T47D (cell line): ENCODE measurements at places on chromosomes 16 and 17.

- no peak for DNase-seq
Measured at GRCh38 chr16:53693320-53693719, 10.3 kb downstream of the RPGRIP1L start.

DNA sequence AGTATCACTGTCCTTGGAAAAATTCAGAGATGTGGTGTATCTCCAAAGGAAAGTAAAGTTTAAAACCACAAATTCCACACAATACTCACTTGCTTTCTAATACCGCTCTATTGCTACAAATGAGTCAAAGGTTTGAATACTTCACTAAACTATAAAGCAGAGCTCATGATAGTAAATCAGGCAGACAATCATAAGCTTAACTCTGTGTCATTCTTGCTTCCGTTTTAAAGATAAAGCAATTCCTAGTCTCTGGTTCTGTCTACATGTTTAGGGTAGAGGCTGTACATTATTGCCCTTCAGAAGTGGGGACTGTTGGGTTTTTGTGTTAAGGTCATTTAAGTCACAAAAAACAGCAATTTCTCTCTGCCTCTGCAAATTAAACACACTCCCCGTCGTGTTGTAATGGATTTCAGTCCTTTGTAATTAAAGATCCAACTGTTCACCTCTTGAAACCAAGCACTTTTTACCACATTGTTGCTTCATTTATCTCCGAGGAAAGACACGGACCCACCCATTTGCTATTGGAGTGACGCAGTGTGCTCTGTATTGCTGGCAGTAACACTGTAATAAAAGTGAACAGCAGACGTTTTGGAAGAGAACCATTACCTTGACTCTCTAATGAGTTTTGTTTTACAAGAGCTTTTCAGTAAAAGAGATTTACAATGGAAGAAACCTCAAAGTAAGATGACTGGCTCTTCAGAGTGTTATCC lies 83.1 kb upstream of the CNTNAP4 start:
- DNase-seq: no peak

DNA sequence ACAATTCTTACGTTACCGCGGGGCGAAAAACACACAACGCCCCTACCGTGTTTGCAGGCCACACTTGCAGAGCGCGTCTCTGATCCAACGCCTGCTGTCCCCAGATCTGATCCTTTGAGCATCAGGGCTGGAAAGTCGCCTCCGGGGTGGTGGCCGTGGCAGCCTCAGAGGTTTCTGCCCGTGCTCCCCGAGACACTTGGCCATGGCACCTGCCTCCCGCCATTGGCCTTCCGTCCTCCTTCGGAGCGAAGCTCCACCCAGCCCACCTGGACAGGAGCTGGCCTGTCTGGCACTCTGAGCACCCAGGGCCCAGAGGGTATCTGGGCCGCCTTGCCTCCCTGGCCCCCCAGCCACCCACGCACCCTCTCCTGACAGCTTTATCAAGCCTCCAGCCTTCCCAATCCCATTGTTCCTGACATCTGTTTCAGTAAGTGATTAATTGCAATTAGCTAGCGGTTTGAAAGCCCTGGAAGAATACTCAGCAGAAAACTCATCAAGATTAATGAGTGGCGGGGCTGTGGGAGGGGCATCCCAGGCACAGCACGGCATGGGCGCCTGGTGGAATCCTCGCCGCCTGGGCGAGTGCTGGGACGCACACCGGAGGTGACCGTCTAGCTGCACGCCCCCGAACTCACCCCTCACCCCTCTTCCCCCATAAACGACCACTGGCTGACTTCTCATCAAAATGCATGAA lies 181.5 kb upstream of the GSE1 start:
- no peak for DNase-seq

GRCh38 chr16:4426021-4426684 lies 485 bp downstream of the DNAJA3 start:
- no peak for DNase-seq

DNA sequence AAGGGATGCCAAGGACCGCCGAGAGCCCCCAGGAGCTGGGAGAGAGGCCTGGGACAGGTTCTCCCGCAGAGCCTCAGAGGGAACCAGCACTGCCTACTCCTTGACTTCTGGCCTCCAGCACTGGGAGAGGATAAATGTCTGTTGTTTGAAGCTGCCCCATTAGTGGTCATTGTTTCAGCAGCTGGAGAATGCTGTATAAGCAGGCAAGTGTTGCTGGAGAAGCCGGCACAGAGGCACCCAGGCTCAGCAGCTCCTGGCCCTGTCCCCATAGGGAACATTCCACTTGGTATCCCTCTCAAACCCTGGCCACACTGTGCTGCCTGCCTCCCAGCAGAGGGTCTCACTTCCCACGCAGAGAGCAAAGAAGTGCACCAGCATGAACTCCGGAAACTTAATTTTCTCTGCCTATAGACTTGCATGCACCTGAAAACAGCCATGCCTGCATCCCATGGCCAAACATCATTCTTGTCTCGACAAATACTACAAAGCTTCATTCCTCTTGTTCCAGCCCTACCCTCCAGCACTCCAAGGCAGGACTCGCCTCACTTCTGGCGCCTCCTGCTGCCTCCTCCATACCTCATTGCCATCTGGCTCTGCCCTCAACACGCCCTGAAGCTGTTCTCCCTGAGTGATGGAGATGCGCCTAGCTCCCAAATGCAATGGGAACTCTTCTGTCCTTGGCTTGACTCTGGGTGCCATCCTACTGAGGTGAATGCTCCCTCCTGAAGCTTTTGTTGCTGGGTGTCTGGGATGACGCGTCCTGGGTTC lies 88.1 kb downstream of the DNAH17 start:
- DNase-seq: no peak

- DNase-seq: no peak
Measured at GRCh38 chr17:49552070-49552751, 23.5 kb upstream of the NXPH3 start.

GRCh38 chr17:27233059-27233458 lies 60.9 kb upstream of the WSB1 start:
- DNase-seq: peak; percentile 37

DNA sequence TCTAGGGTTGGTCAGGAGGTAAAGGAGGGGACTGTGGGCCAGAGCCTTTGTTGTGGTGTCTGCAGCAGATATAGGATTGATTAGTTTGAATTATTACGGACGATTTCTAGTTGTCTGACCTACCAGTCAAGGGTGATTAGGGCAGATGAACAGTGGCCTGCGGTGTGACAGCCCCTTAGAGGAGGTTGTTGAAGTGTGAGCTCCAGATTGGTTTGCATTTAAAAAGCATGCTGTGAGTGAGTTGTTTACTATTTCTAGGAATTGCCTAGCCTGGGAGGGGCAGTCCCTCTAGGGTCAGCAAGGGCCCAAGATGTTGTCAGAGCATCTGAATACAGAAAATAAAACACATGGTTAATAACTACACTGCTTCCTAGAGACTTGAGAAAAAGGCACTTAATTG lies 108.8 kb downstream of the ARHGAP44 start:
- DNase-seq: no peak

DNA sequence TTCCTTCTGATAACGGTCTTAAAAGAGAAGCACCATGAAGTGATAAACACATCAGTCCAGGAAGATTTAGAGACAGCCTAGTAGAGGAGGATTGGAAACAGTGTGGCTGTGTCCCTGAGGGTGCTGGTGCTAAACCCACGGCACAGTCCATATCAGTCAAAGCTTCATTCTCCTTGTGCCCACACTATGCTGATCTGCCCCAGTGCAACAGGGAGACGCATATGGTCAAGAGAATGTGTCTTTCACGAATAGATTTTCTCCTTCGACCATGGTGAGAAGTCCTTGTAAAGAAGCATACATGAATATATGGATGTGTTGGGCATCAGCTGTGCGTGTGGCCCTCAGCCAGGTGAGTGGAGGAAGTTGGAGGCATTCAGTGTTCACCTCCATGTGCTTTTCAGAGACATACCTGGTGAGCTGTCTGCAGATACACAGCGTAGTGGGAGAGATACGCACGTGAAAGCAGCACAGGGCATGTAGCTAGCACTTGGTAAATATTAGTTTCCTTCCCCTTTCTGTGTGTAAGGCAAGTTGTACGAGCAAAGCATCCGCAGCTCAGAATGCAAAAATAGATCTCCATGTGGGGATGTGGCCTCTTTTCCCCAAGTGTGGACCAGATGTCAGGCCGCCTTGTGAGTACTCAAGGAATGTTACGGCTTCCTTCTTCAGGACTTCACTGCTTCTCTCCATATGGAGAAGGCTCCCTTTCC lies 29.4 kb downstream of the HLF start:
- no peak for DNase-seq

GRCh38 chr16:23734176-23734893 lies 20.5 kb upstream of the CHP2 start:
- DNase-seq: no peak

- no peak for DNase-seq
Measured at GRCh38 chr16:11232852-11233726, 22.9 kb downstream of the SOCS1 start.

DNA sequence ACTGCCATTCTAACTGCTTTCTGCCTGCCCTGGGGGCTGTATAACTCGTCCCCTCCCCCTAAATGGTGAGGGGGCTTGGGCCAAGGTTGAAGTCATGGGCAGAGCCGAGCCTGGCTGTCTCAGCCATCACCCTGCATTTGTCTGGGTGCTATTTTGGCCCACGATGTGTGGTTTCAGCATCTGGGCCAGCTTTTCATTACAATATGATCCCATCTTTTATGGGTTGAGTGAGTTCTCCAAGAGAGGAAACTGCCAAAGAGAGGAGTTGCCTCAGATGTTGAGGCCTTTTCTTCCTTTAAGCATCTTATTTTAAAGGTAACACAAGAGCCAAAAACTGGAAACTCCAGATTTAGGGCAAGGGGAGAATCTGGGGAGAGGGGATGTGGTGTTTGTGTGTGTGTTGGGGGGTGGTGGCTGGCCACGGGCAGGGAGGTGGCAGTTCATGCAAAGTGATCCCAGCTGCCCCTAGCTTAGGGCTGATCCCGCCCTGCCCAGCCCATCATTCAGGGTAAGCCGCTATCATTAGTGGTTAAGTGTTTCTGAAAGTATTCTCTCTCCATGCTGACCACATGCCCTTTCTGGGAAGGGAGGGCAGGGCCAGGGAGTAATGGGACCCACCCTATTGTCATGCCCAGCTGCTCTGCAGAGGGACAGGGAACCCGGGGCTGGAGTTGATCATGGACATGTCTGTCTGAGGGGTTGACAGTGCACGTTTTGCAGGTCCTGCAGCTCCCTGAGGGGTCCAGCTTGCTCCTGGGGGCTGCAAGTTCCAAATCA lies 83.2 kb upstream of the CLEC18A start:
- DNase-seq: no peak

- DNase-seq: no peak
Measured at GRCh38 chr17:75959051-75959838, 18.4 kb upstream of the FBF1 start.

DNA sequence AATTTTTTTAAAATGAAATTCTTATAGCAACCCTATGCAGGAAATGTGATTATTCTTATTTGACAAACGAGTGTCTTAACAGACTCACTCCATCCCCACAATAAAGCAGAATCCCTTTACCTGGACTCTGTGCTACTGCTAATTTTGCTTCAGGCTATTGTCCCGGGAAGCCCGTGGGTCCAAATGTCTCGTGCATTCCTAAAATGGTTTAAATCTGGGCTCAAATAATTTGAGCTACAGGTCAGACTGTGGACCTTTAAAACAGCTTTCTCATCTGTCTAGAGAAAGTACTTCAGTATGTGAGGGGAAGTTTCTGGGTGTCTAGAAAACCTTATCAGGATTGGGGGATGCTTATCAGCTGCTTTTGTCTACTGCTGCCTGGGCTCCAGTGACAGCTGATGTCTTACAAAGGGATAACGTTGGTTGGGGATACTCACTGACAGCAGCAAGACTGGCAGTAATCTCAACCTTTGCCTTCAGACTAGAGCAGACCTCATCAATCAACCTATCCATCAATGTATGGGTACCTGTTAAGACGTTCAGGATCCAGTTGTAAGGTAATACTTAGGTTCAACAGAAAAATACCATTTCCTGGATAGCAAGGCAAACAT lies 197.9 kb upstream of the CDH11 start:
- no peak for DNase-seq

DNA sequence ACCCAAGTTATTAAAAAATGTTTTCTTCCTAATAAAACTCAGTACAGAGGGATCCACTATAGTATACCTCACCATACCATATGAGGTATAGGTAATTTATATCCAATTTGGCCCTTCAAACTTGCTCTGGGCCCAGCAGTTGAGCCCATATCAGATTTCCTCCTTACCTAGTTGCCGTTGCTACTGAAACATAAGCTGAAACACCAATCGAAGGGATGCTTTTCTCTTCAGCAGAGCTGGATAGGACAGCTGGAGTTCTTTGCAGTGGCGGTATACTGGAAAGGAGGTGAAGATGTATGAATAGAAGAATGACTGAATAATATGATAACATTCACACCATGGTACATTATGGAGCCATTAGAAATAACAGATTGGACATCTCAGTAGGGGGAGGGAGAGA lies 42.7 kb downstream of the TNRC6C start:
- DNase-seq: no peak

DNA sequence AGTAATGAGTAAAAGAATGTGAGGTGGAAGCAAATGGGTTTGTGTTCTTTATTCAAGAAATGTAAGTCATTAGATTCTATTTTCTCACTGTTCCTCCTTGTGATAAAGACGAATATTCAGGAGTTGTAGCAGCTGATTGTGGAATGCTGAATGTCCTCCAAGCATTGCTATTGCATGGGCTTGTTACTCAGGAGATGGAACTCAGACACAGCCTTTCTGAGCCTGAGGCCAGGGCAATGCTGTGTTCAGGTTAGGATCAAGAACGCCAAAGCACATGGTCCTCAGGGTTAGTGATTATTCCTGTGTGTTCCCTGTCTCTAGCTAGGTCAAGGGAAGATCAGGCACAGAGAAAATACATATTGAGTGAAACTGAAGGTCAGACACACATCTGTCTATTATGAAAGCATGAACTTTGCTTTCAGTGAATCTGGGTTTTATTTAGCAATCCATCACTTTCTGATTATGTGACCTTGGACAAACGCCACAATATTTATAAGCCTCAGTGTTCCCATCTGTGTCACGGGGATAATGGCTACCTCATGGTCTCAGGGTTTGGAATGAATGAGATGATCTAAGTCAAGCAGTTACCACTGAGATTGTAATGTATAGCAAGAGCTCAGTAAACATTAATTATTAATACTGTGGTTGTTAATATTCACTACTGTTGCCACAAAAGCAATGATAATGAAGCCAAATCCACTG lies 426.8 kb upstream of the DYNLRB2 start:
- DNase-seq: no peak

DNA sequence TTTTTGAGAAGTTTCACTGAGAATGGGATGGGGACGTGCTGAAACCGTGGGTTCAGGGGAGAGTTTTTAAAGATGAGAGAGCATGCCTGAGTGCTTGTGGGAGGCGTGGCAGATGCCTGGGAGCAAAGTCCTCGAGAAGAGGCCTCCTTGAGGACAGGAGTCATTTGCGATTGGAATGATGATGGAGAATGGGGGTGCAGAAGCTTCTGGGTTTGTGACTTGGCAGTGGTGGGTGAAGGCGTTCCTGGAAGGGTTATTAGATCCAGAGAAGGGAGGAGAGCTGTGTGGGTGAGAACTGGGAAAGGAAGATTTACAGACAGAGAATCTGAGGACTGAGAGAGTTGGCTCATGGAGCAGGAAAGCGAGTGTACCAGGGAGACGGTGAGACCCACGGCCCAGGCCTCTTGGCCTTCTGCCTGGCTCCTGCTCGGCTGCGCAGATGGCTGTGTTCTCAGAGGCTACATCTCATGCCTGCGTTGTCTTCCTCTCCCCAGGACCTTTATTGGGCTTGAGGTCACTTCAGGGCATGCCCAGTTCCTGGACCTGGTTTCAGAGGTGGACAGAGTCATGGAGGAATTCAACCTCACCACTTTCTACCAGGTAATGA lies 8.6 kb upstream of the MMP15 start:
- no peak for DNase-seq

GRCh38 chr17:75625813-75626486 lies 7.3 kb upstream of the SMIM5 start:
- DNase-seq: peak; percentile 82

GRCh38 chr16:16797239-16797638 lies 418.3 kb downstream of the NPIPA7 start:
- no peak for DNase-seq
